ENCODE measurements at places on chromosomes 5 and 9. TPM values are rescaled to one million over a fixed set of nuclear protein-coding genes. Genes with fewer than 3 reads are reported as not detected.

GRCh38 chr9:99425124-99425523 lies 203.0 kb downstream of the SEC61B start:
- no peak for DNase-seq

DNA sequence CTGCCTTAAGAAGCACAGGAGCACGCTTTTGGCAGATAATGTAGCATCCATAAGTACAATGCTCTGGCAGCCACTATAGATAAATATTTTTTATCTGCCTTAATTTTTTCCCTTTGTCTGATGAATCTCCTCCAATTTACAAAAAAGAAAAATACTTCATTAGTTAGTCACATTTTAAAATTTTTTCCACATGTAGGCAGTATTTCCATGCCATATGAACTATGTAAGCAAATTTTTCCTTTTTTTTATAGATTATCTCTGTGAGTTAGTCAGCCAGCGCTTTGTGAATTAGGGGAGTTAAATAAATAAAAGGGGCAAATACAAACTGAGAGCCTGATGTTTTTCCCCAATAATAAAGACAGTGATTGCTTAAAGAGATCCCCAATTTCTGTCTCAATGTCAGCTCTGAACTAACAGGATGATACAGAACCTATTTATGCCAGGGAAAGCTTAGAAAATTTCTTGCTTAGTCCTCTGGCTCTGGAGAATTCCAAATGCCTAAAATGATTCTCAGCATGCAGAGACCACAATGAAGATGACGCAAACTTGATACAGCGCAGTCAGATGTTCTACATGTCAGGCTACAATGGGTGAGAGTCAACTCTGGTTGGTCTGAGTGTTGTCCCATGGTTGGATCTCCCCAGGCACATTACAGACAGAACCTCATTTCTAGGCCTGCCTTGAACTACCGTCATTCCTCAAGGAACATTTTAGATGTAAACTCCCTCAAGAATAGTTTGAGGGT lies 390.4 kb upstream of the CDH6 start:
- no peak for DNase-seq

GRCh38 chr9:92048924-92049625 lies 66.1 kb downstream of the SPTLC1 start:
- DNase-seq = no peak

DNA sequence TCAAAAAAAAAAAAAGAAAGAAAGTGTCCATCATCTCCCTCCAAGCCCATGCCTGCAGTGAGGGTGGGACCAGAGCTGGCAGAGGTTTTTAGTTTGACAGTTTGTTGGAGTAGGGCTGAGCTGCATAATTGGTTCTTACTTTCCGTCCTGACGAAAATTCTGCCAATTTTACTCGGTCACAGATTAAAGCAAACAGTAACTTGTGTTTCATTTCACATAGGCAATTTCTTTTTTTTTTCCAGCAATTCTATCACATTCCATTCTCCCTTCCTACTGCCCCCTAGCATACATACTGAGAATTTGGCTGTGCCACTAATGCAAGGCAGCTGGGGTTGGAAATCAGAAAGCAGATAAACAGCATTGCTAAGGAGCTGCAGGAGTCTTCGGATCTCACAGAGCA lies 132.4 kb downstream of the FRMD3 start:
- no peak for DNase-seq

GRCh38 chr5:160312960-160313727 lies 780 bp upstream of the CCNJL start:
- DNase-seq = no peak

DNA sequence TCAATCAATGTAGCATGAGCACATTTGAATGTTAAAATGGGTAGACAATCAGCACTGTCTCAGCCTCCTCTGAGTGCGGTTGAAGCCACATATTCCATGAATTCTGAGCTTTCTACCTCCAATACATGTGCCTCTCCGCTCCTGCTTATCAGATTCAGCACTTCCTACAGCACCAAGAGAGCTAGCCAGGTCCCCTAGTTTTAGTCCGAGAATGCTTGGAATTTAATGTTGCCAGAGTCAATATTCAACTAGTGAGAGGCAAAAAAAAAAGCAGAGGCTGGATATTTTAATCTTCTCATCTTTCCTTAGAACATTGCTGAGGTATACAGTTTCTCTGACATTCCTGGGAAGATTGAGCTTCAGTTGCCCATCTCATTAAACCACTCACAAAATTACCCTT lies 1979.1 kb upstream of the CDH9 start:
- no peak for DNase-seq

The GRXCR2 gene
- not detected for total RNA-seq

The RALGDS gene
- 13.3 TPM for total RNA-seq

The TNC gene
- 7.6 TPM for total RNA-seq

The TMC1 gene
- 0.34 TPM for total RNA-seq

All from psoas muscle (tissue), 8 donors.